ENCODE measurements at places on chromosomes 11 and 22. TPM values are rescaled to one million over a fixed set of nuclear protein-coding genes. Genes with fewer than 3 reads are reported as not detected.

Gene TSGA10IP
- polyA plus RNA-seq: not detected

Gene RBM4
- 97.5 TPM for polyA plus RNA-seq

Gene BTG4
- not detected for polyA plus RNA-seq

Gene TRIM29
- 1.8 TPM for polyA plus RNA-seq

Gene MMP13
- polyA plus RNA-seq: not detected

Gene LGALS12
- polyA plus RNA-seq: 205 TPM

Gene MN1
- 3.8 TPM for polyA plus RNA-seq

Gene AHNAK
- polyA plus RNA-seq: 27.1 TPM

Gene MS4A4A
- polyA plus RNA-seq: 37.0 TPM

Gene SYNGR1
- polyA plus RNA-seq: 13.0 TPM

Gene APOBEC3B
- polyA plus RNA-seq: 0.59 TPM

Gene CCDC15
- polyA plus RNA-seq: 0.60 TPM

Gene APOA5
- polyA plus RNA-seq: not detected

Gene CLMP
- polyA plus RNA-seq: 39.9 TPM

Gene FGF4
- not detected for polyA plus RNA-seq

Gene ATF4
- polyA plus RNA-seq: 547 TPM

Gene LIF
- polyA plus RNA-seq: 0.60 TPM

Gene POU2AF1
- 0.51 TPM for polyA plus RNA-seq

Gene DAGLA
- polyA plus RNA-seq: 2.1 TPM

Gene TYR
- not detected for polyA plus RNA-seq

Gene MFNG
- 19.0 TPM for polyA plus RNA-seq

Gene AIFM3
- polyA plus RNA-seq: 0.79 TPM

Gene SLCO2B1
- 23.4 TPM for polyA plus RNA-seq

Gene C22orf31
- not detected for polyA plus RNA-seq

Gene TP53I11
- 75.9 TPM for polyA plus RNA-seq

Gene BRSK2
- polyA plus RNA-seq: 0.67 TPM

Gene HSPB2
- polyA plus RNA-seq: 32.5 TPM

Gene MOV10L1
- polyA plus RNA-seq: 0.92 TPM

Gene MMP8
- 5.2 TPM for polyA plus RNA-seq

Gene LRRC55
- not detected for polyA plus RNA-seq

Gene MS4A14
- polyA plus RNA-seq: not detected

Gene TMPRSS13
- polyA plus RNA-seq: 0.04 TPM

Gene SYT9
- polyA plus RNA-seq: not detected

Gene DDI1
- polyA plus RNA-seq: not detected

Gene CWF19L2
- polyA plus RNA-seq: 8.4 TPM

Gene VSIG10L2
- 0.13 TPM for polyA plus RNA-seq

Gene ST14
- 3.1 TPM for polyA plus RNA-seq

Gene LRP4
- polyA plus RNA-seq: 2.6 TPM

Gene C11orf86
- 0.55 TPM for polyA plus RNA-seq

Gene HBG2
- not detected for polyA plus RNA-seq

Gene OR5F1
- not detected for polyA plus RNA-seq

Gene TMA7B
- not detected for polyA plus RNA-seq

Gene THRSP
- 113 TPM for polyA plus RNA-seq

Gene TSPAN32
- polyA plus RNA-seq: 1.9 TPM

Gene CHRM1
- not detected for polyA plus RNA-seq

Gene FIBIN
- polyA plus RNA-seq: 6.0 TPM

Gene CSF2RB
- 4.9 TPM for polyA plus RNA-seq

Gene OR52A1
- polyA plus RNA-seq: not detected

All from adipose tissue (tissue), 3 donors.